ENCODE measurements at places on chromosomes 16 and 17.
A peak's percentile ranks its signal among the peaks of the same experiment; 100 is the strongest.

DNA sequence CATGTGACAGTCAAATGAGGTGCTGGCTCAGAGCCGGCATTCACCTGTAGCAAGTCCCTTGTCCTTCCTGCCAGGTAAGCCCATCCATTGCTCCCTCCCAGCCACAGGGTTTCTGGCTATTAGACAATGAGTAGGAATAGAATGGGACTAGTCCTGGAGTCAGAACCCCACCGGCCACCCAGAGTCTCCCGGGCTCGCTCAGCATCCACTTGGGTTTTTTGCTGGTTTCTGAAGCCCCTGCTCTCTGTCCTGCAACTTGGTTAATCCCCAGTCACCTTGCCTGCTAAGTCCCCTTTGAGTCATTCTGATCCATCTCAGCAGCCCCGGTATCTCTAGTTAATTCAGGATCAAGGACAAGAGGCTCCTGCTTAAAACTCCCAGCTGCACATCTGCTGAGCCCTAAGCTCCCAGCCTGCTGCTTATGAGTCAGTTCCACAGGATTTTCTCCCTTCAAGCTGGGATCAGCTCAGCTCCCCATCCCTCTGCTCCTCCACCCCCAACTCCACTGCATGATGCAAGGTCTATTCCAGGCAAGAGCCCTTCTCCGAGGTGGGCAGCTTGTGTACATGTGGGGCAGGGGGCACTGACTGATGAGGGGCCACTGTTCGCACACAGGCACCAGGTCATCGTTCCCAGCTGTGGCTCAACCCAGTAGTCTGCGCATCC, 19.9 kb upstream of the MRPS23 start:
- DNase-seq, result no peak

GRCh38 chr16:15564604-15565339, 78.2 kb downstream of the MARF1 start:
- no peak for DNase-seq

DNA sequence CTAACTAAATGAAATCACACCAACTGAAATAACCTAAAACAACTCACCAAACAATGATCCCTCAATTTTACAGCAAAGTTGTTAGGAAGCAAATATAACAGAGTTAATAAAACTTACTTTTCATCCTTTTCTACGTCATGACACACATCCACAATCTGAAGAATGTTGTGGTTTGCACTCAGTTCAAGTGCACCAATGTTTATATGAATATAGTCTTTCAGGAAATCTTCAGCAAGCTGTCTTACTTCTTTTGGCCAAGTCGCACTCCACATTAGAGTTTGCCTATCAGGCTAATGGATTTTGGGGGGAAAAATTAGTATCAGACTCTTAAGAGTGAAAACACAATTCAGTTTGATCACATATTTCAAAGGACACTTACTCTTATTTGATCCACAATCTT, 3.3 kb downstream of the DDX5 start:
- DNase-seq, result no peak

DNA sequence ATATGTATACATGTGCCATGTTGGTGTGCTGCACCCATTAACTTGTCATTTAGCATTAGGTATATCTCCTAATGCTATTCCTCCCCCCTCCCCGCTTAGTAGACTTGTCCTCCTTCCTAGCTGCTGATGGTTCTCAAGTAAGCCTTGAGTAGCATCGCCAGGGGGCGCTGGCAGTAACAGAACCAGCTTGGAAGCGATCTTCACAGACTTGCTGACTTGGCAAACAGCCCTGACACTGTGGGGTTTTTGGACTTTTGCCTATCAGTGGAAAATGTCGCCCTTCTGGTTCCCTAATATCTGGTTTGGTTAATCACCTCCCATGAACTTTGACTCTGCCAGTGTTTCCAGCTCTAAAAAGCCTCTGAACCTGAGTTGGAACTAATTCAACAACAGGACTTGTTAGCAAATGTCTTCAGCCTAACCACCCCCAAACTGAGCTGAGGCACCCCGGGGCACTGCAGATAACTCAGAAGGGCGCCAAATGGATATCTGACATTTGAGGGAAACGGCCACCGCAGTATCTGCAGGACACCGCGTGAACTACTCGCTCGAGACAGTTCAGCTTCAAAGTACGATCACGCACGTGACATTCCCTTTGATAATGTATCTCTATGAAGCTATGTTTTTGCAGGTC, 15.4 kb upstream of the SPATA32 start:
- peak; percentile 83 for DNase-seq

GRCh38 chr16:3689731-3690130, 27.6 kb downstream of the TRAP1 start:
- no peak for DNase-seq

DNA sequence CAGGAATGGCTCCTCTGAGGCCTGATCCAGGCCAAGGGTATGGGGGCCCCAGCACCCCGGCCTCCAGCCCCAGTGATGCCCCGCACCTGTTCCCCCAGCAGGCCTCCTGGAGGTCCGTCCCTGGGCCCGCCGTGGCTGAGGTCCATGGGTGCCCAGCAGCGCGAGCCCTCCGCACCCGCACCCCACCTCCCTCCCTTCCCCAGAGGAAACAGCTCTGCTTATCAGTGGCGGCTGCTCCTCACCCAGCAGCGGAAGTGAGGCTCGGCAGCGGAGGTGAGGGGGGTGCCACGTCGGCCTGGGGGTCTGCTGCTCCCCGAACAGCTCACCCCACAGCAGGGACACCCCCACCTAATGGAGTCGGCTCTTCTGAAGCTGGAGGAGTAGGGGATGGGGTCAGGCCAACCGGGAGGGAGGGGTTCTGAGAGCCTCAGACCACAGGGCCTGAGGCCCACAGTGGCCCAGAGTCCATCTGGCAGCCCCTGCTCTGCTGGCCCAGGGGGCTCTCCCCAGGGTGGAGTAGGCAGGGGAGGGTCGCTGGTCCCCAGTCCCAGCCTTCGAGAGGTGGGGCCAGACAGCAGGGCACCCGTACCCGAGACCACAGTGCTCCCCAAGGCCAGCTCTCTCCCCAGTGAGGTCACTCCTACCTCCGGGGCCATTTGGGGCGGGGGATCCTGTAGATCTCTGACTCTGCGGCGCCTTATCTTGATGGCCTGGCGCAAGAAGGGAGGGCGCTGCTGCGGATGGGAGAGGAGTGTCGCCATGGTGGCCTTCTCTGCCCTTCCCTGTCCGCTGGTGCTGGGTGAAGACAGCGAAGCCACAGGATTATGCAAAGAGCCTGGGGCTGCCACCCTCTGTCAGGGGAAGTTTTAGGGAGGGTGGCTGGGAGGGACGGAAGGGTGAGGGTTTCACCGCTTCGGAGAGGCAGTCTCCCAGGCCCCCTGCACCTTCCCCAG, at the start of gene UNC13D:
Gene UNC13D, minus strand, starts transcription at position 828 of the 953 bp plus-strand sequence. Its CDS starts 67 bp downstream, at position 761.
- DNase-seq, result no peak

GRCh38 chr17:59848778-59849177, 44.0 kb downstream of the TUBD1 start:
- no peak for DNase-seq

DNA sequence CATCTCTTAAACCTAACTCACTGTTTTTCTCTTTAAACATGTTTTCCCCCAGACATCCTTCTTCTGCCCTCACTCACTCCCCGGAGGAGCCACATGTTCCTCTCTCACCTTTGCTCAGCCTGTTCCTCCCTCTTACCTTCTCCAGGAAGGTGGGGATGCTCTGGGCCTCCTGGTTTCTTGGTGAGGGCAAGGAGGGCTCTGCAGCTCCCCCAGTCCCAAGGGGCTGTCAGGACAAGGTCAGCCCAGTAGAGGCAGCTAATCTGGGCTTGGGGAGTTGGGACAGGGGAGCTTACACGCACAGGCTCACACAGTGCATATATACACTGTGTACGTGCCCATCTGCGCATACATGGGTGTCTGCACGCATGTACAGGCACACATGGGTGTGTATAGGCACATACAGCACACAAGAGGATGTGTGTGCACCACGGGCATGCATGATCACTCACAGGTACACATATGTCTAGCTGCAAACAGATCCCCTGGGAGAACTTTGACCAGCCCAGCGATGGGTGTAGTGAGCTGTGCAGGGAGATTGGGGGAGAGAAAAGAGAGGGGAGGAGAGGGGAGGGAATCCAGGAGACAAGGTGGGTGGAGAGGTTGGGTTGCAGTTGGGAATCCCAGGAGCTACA, 28.6 kb upstream of the SPNS3 start:
- no peak for DNase-seq

DNA sequence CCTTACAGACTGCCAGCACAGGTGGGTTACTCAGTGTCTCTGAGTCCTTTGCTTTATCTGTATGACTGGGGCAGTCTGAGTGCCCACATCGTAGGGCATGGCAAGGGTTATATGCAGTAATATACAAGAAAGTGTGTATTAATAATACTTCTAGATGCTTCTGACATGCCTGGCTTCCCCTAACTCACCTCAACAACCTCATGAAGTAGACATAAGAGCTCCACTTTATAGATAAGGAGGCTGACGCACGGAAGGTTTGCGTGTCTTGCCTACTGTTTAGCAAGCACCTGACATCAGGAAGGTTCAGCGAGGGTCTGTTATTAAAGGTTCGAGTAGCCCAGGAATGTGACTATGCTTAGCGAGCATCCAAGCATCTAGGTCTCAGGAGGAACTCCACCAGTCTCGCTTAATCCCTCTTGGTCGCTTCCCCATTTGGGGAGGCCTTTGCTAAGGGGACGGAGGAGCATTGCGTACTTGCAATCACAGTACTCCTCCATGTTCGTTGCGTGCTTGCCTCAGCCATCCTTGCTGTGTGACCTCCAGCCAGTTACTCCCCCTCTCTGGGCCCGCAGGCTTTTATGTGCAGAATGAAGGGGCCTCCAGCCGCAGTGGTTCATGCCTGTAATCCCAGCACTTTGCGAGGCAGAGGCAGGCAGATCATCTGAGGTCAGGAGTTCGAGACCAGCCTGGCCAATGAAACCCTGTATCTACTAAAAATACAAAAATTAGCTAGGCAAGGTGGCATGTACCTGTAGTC, 1.6 kb downstream of the KCNG4 start:
- DNase-seq, result no peak

DNA sequence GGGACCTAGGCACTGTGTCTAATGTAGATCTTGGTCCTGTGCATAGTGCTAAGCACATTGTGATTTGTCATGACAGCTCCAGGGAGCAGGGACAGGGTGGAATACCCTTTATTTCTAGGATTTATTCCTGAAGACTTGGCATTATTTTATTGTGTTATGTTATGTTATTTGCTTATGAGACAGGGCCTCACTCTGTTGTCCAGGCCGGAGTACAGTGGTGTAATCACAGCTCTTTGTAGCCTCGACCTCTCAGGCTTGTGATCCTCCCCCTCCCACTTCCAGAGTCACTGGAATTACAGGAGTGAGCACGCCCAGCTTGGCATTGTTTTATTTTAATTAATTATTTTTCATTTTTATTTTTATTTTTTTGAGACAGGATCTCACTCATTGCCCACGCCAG, 40.5 kb upstream of the USP7 start:
- DNase-seq, result no peak

- no peak for DNase-seq
Observed at GRCh38 chr16:75376475-75377161, 56.7 kb downstream of the CFDP1 start.

- no peak for DNase-seq
Observed at GRCh38 chr17:67477687-67478086, 100.6 kb downstream of the PITPNC1 start.

DNA sequence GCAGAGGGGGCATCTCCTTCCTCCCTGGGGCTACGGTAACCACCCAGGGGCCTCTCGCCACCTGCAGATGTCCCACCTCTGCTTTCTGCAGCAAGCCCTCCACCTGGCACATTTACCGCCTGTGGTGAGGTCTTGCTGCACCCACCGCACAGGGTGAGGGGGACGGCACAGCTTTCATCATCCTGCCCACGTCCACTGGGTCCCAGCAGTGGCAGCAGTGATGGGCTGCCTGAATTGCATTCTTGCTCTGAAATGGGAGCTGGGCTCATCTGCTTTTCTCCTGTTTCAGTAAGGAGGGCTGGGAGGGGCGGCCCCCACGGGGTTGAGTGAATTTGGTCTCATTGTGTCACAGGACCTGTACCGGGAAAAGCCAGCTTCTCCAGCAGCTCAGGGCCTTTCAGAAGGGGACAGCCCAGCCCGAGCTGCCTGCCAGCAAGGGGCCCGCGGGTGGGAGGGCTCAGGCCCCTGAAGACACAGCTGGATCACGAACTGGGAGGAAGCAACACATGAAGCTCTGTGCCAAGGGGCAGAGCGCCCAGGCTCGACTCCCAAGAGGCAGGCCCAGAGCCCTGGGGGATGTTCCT, 12.7 kb downstream of the DNAAF8 start:
- no peak for DNase-seq

DNA sequence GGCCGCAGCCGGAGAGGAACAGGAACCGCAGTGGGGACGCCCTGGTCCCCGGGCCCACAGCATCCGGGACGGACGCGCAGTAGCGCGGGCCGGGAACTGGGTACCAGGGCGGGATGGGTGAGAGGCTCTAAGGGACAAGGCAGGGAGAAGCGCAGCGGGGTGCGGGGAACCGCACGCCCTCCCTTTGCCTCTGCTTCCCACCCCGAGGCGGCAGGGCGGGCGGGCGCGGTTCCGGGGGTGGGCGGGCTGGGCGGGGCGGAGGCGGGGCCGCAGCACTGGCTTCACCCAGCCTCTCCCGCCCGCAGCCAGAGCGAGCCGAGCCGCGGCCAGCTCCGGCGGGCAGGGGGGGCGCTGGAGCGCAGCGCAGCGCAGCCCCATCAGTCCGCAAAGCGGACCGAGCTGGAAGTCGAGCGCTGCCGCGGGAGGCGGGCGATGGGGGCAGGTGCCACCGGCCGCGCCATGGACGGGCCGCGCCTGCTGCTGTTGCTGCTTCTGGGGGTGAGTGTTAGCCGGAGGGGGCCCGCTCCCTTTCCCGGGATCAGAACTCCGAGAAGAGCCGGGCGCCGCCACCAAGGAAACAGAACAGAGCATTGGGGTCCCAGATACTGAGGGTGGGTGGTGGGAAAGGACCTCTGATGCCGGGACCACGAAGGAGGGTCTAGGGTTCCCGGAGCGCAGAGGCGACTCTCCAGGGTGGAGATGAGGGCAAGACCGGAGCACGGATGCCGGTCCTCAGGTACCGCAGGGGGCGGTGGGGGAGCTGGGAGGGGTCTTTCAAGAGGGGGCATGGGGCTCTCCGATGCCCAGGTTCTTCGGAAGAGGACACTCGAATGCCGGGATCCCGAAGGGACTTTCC, at the start of gene NGFR:
Gene NGFR, plus strand, starts transcription at position 308 of the 856 bp plus-strand sequence. Its CDS starts 125 bp downstream, at position 433.
- peak; percentile 12 for DNase-seq

GRCh38 chr17:67376415-67376736, 705 bp upstream of the PITPNC1 start:
- no peak for DNase-seq

- DNase-seq, result no peak
Observed at GRCh38 chr17:32541640-32542039, 54.8 kb downstream of the CDK5R1 start.

- no peak for DNase-seq
Observed at GRCh38 chr17:17780922-17781590, 55.7 kb downstream of the SREBF1 start.

GRCh38 chr17:80251966-80252365, 8.7 kb upstream of the RNF213 start:
- no peak for DNase-seq

DNA sequence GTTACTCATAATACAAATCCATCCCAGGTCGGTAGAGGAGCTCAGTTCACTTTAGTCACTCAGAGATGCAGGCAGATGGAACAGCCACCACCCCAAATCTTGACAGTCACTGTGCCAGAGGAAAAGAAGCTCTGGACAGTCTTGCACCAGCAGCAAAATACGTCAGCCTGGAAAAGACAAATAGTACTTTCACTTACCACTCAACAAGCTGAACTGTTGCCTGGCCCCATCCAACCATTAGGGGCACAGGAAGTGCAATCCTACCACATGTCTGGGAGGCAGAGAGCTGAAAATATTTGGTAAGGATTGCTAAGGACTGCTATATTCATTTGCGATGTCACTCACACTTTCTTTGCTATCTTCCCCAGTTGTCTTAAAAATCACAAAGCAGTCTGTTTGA, 239.1 kb upstream of the TOX3 start:
- no peak for DNase-seq

- DNase-seq, result no peak
Observed at GRCh38 chr16:71727551-71728324, 3.2 kb upstream of the PHLPP2 start.

Measured in stimulated activated CD8-positive, alpha-beta memory T cell treated with anti-CD3 and anti-CD28 coated beads, Interleukin-4, amount 100 ng/mL, for 1 hour (primary cell).